Stimulated activated CD4-positive, alpha-beta T cell treated with anti-CD3 and anti-CD28 coated beads, Interleukin-15, amount 100 ng/mL, for 1 hour (primary cell): ENCODE measurements at places on chromosomes 4 and X.

GRCh38 chr4:78018271-78019049, 38.7 kb upstream of the FRAS1 start:
- DNase-seq: no peak

GRCh38 chr4:24920008-24920407, 7.2 kb upstream of the CCDC149 start:
- DNase-seq: no peak

DNA sequence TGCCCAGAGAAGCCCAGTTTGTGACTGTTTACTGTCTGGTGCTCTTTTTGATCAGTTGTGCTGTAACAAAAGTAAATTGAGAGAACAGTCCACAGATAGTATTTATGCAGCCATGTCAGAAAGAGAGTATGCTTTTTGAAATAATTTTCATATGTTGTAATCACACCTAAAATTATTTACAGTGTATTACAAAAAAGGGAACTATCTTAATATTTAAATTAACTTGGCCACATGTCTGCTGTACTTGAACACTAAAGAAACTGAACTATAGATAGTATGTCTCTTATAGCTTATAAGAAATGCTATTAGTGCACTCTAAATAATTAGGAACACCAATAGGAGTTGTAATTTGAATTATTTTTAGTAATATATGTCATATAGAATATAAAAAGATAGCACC, 30.2 kb downstream of the KIAA0232 start:
- no peak for DNase-seq

DNA sequence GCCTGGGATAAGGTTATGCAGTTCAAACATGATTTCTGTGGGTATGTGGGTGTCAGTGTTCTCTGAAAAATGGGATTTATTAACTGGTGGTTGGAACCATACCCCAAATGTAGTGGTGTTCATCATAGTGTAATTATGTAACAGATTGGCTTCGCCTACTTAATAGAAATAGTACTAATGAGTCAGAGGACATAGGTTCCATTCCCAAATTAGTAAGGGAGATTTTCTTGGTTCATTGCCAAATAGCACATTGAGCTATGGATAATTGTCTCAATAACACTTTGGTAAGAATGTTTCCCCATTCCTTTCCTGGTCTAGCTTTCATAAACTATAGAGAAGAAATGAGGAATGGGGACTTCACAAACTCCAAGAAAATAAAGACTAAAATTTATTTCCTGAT, 20.5 kb upstream of the CYBB start:
- no peak for DNase-seq

DNA sequence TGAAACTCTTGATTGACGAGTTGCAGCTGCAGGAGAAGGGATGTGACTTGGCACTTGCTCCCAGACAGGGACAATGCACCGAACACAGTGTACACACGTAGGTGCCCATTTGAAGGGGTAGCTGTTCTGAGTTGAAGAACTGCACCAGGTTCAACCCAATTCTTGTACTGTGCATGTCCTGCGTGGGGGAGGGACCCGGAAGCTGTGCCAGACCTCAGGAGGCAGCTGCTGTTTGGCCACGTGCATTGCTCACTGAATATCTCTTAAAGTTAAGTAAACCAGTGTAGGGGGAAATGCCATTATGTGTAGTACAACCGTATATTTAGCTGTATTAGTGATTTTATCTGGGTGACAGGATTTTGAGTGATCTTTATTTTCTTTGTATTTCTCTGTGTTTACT, 12.0 kb upstream of the RBBP7 start:
- no peak for DNase-seq

GRCh38 chrX:131792789-131793462, 230.2 kb upstream of the STK26 start:
- DNase-seq: no peak

GRCh38 chr4:86036736-86037135, 323.1 kb downstream of the MAPK10 start:
- DNase-seq: no peak

- no peak for DNase-seq
These were observed 10.1 kb upstream of the CXCL8 start for GRCh38 chr4:73730292-73730691.

DNA sequence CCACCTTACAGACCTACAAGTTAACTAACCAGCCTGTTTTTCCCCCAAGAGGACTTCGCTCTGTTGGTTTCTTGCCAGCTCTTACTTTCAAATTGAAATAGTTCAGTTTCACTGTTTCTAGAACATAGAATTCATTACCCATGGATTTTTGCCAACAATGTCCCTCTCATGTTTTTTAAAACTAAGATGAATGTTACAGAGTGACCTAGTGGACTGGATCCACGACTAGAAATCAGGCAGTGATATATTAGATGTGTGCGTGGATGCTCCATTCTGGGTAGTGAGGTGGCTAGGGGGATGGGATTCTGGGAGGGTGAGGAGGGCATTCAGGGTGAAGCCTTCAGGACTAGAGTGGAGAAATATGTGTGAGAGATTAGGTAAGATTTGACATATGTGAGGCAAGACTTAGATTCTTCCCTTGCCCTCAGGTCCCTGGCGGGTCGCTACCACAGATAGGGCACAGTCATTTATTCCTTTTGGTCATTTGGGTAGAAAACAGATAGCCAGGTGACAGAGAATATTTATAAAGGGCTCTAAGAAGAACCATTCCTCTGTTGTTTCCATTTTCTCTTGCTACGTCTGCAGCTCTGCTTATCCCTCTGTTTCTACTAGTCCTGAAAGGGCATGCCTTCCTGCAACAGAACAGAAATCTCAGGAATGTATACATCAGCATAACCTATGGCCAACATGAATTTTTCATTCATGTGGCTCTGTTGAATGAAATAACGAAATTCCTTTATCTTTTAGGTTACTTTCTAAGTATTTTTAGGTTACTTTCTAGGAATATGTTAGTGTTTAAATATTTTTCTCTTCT, 15.4 kb upstream of the JADE1 start:
- DNase-seq: no peak

GRCh38 chr4:168765726-168766125, 244.3 kb downstream of the CBR4 start:
- no peak for DNase-seq

- no peak for DNase-seq
These were observed 1003.8 kb upstream of the INTU start for GRCh38 chr4:126628933-126629332.

GRCh38 chr4:81804849-81805248, 333.1 kb upstream of the RASGEF1B start:
- no peak for DNase-seq

DNA sequence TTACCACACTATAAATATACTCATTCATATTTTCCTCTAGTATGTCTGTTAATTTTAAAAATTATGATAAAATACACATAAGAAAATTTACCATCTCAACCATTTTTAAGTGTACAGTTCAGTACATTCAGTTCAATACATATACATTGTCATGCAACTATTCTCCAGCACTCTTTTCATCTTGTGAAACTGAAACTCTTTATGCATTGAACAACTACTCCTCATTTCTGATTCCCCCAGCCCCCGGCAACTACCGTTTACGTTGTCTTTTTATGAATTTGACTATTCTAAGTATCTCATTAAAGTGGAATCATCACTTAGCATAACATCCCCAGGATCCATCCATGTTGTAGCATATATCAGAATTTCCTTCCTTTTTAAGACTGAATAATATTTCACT, 8.7 kb downstream of the SMARCAD1 start:
- DNase-seq: no peak

- no peak for DNase-seq
These were observed 82.2 kb downstream of the MAML3 start for GRCh38 chr4:140071806-140072205.

GRCh38 chr4:52780206-52780605, 29.0 kb upstream of the ERVMER34-1 start:
- no peak for DNase-seq

GRCh38 chrX:19046343-19047215, 62.7 kb upstream of the PHKA2 start:
- DNase-seq: no peak

DNA sequence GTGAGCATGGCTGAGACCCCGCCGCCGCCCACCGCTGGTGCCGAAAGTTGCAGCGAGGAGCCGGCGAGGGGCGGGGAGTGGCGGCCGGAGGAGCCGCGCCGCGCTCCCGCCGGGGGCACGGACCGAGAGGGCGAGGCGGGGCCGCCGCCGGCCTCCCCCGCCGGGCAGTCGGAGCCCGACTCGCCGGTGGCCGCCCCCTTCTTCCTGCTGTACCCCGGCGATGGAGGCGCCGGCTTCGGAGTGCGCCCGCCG, 16.5 kb downstream of the UTP3 start:
- no peak for DNase-seq

GRCh38 chr4:147576084-147576483, 41.1 kb upstream of the TMEM184C start:
- DNase-seq: no peak

DNA sequence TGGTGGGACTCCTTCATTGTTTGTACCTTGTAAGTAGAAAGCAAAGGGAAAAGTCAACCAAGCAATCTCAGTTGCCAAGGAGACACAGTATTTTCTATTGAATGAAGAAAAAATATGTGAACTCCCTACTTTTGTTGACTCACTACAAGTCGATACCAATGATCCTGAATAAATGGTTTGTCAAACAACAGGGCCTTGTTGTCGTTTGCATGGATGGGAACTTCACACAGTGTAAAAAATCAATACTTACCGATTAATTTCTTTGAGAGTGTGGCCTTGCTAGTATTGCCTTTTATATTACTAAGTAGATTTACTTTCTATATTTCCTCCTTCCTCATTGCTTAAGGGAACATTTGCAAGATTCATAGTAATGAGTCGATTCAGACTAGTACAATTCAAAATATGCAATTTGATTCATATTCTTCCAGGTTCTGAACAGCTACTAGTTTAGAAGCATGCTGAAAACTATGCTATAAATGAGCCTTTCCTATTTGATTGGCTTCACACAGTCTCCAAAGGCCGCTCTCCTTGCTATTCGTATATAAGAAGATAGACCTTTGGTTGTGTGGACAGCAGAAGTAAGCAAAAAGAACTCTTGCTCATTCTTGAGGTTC, 108.0 kb downstream of the ZNF330 start:
- no peak for DNase-seq

GRCh38 chrX:146064156-146064555, 246.5 kb downstream of the SLITRK2 start:
- no peak for DNase-seq

- DNase-seq: no peak
These were observed 49.5 kb downstream of the REELD1 start for GRCh38 chr4:146263793-146264192.

- no peak for DNase-seq
These were observed 12.8 kb upstream of the TNIP2 start for GRCh38 chr4:2768921-2769336.
